ENCODE measurements at places on chromosomes 7 and 10.

DNA sequence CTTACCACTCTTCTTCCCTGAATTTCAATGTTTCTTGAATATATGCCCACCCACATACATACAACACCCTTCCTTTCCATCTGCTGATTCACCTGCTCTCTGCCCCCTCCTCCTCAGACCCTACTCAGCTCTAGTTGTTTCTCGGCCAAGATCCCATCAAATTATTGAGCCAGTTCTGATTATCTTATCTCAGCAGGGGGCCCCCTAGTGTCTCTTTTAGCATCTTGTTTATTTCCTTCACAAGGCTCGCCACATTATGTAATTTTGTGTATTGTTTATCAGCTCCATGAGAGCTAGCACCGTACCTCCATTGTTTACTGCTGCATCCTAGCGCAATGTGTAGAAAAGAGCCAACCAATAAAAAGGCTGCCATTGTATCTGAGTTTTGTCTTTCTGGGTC, 71.9 kb downstream of the FAM13C start:
- DNase-seq: no peak

GRCh38 chr7:47677664-47678063, 95.8 kb upstream of the TNS3 start:
- no peak for DNase-seq

- no peak for DNase-seq
Observed at GRCh38 chr7:108808549-108809266, 239.0 kb downstream of the DNAJB9 start.

GRCh38 chr10:60114765-60115586, 208.6 kb upstream of the CCDC6 start:
- DNase-seq: no peak

- DNase-seq: no peak
Observed at GRCh38 chr10:490891-491571, 198.4 kb downstream of the DIP2C start.

- no peak for DNase-seq
Observed at GRCh38 chr10:132057191-132057681, 8.5 kb upstream of the JAKMIP3 start.

GRCh38 chr10:132961787-132962622, 19.6 kb upstream of the CFAP46 start:
- peak; percentile 70 for DNase-seq

- no peak for DNase-seq
Observed at GRCh38 chr10:58081353-58081752, 186.3 kb downstream of the IPMK start.

Measured in stimulated activated CD4-positive, alpha-beta T cell treated with anti-CD3 and anti-CD28 coated beads, Interleukin-4, amount 100 ng/mL, for 1 hour (primary cell).